NCI-H774 (cell line): ENCODE measurements at places on chromosomes 6 and 20.

DNA sequence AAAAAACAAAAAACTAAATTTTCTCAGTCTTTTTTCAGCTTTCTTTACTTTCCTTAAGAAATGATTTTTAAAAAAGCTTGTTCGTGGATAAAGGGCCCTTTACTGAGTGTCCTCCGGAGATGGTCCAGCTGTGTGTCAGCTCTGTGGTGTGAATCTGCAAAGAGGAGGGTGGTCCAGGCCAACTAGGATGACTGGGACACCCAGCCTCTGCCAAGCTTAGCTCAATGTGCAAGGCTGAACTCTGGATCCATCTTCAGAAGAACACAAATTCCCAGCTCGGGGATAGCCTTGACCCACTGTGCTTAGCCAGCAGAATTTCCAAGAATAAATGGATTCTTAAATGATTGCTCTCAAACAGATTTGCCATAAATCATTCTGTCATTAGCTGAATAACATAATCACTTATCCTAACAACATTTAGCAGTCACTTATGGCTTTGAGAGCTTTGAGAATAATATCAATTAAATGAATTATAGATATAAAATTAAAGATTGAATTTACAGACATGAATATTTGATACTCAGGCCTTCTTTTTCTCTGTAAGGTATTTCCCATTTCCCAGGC lies 14.2 kb upstream of the CALHM5 start:
- DNase-seq: no peak

- DNase-seq: no peak
These were observed 29.5 kb upstream of the MAS1L start for GRCh38 chr6:29517245-29517644.

DNA sequence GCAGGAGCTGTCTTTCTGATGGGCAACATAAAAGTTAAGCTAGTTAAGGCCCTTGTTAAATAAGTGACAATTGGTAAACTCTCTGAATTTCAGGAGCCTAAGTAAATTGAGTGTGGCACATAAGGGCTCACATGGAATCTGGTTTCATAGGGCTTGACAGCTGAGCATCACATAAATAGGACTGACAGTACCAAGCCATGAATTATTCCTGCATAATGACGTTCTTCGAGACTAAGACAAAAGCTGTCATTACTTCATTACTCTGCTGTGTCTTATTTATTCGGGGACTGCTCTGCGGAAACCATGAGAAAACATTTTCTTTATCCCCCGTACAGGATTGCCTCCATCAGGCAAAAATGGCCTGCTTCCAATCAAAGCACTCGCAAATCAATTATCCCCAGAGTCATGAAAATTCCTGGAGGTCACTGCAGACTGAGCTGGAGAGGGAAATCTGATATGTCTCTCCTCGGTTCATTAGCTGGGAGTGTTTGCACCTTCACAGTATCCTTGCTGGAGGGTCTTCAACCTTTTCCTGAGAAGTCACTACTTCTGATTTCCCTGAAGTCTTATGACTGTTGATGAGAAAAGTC lies 311.4 kb downstream of the CDH26 start:
- DNase-seq: no peak

- DNase-seq: peak; percentile 96
These were observed 2.0 kb upstream of the DCDC2 start for GRCh38 chr6:24359640-24360454.

DNA sequence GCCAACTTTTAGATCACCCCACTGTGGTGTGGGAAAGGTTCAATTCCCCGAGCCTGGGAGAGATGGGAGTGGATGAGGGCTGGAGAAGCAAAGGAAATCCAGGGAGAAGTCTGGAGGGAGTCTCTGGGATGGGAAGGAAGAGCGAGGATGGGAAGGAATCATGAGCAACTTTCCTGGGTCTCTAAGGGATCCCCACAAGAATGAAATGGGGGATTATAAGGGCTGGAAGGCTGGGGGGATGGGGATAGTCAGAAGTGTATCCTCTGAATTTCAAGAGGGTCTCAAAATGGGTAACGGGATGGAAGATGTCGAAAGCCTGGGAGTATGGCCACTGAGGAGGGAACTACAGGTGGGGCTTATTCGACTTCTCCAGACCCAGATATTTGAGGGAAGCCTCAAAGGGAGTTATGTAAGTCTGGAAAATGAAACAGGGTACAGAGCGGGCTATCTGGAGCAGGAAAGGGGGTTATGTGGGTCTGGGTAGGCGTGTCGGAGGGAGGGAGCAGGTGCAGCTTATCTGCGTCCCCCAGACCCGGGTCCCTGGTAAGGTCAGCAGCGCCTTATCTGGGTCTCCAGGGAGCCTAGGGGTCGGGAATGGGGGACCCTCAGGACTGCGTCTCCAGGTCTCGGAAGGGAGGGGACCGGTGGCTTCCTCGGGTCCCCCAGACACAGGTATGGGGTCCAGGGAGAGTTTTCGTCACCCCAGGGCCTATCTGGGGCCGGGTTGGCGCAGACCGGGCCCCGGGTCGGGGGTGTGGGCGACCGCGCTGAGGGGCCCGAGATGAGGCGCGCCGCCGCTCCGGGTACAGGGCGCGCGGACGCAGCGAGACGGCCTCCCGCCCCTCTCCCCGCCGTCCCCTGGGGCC lies 550 bp downstream of the PLAGL2 start:
- DNase-seq: no peak

GRCh38 chr20:1883986-1884385 lies 11.2 kb upstream of the SIRPA start:
- DNase-seq: no peak

GRCh38 chr6:142332393-142333098 lies 30.7 kb downstream of the ADGRG6 start:
- no peak for DNase-seq

GRCh38 chr6:15708231-15708630 lies 45.4 kb upstream of the DTNBP1 start:
- DNase-seq: no peak

DNA sequence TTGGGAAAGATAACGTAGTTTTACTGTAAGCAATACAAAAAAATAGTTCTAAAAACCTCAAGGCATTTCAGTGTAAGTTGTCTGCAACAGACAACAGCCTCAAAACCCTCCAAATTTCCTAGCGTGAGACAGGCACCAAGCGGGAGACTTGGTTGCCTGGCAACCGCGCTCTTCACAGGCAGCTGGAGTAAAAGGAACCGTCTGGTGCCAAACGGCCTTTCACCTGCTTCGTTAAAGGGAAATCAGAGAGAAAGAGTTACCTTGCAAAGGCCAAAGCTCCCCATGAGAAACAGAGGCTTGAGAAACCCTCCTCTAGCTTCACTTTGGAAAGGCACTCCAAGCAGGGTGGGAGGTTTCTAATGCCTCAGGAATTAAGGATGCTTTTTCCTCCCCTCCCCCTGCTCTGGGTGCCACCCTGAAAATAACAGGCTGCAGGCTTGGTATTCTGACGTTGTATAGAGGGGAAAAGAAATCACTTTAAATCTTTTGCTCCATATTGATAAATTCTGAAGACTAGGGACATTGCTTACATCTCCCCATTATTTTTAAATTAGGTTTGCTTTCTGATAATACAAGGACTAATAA lies 129.7 kb upstream of the UFL1 start:
- peak; percentile 89 for DNase-seq

GRCh38 chr6:37866590-37867507 lies 47.3 kb downstream of the ZFAND3 start:
- no peak for DNase-seq

DNA sequence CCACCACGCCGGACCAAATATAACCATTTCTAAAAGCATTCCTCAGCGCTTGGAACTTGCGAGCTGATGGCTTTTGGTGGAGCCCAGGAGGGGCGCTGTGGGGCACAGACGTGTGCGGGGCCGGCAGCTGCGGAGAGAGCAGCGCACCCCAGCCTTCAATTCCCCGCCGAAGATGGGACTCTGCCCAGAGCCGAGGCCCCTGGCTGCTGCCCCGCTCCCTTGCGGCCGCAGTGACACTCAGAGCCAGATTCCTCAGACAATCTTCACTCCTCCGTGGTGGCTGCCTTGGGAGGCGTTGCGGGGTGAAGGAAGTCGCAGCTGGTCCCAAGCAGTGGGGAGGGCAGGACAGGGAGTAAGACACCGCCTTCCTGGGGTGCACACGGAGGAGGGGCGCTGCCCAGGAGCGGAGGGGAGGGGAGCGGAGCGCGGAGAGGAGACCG lies 87.7 kb downstream of the TMEM242 start:
- DNase-seq: no peak

- no peak for DNase-seq
These were observed 37.8 kb downstream of the MCUR1 start for GRCh38 chr6:13776602-13777001.

DNA sequence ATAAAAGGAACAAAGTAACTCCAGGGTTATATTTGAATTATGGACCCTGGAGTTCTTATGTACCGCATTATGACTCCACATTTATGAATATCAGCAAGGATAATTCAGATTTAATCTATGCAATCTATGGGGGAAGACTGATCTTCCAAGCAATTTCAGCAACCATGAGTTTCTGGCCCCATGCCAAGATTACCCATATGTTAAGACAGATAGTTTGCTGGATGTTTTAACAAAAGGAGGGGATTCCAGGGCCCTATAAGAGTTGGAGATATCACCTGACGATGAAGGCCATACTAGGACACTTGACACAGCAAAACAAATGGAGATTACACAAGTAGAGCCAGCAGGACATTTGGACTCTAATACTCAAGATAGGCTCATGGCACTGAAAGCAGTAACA lies 45.9 kb upstream of the PLN start:
- DNase-seq: no peak

DNA sequence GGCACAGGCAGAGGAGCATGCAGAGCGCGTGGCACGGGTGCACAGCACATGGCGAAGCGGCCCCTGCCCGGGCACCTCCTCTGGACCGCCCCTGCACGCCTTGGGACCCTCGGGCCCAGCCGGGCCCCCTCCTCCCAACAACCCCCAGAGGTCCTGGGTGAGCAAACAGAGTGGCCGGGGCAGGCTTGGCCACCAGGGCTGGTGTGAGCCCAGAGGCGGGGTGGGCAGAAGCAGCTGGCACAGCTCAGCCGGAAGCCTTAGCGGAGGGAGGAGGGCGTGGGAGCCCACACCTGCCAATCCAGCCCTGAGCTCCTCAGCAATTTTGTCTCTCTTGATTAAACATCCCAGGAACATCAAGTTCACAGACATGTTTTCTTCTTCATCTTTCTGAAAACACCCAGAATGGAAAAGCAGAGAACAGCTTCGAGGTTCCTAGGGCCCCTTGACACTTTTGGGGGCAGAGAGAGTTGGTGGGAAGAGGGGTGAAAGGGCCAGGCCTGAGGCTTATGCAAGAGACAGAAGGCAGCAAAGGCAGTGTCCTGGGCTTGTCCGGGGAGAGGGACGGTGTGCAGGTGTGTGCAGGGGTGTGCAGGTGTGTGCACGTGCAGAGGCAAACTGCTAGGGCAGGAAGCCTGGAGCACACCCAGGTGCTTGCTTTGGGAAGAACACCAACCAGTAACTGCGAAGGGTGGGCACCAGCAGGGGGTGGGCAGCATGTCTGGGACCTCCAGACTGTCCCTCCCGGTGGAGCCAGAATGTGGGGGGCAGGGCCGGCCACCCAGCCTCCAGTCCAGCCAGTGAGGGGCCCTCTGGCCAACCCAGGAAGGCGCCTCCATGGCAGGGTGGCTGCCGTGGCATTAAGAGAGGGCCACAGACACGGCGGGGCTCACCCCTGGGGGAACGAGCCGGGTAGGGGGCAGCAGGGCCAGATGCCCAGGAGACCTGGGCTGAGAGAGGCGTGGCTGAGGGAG lies 4.8 kb downstream of the HRH3 start:
- DNase-seq: no peak

- no peak for DNase-seq
These were observed 79.7 kb upstream of the MYLIP start for GRCh38 chr6:16049168-16049567.

GRCh38 chr20:23079016-23079351 lies 7.1 kb downstream of the CD93 start:
- peak; percentile 65 for DNase-seq

DNA sequence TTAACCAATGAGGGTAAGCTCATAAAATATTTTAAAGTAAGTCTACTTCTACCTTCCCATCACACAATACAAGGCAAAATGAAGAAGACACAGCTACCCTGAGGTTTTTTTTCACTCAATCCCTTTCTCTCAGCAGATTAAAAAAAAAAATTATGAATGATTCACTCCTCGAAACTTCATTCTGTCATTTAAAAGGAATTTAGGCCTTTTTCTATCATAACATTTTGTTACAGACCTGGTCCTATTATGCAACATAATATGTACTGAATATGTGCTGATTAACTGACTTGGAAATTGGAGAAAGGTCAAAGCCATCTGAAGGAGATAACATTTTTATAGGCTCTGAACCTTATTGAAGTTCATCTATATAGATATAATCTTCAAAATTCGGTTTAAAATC lies 45.5 kb downstream of the PRL start:
- DNase-seq: no peak

DNA sequence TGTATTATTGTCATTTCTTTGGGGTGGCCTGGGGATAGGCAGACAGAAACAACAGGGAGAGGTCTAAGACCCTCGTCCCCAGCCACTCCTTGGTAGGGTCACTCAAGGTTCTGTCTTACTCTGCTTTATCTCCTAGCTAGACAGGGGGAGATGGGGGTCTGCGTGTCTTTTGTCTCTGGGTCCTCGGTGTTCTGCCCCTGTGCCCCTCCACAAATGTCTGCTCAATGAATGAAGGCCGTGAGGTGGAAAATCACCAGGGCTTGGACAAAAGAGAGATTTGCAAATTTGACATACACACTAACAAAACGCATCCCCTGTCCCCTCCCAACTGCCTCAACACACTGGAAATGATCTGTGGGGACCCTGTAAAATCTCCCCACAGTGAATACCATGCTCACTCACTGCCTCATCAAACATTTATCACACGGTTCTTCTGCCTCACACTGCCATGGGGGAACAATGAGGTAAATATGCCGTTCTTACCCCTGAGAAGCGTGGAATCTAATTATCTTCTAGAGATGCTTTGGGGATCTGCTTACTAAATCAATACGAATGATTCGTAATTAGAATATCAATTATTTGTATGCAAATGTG lies 13.2 kb upstream of the VAPB start:
- DNase-seq: no peak

- no peak for DNase-seq
These were observed 11.7 kb downstream of the CTCFL start for GRCh38 chr20:57513199-57513598.

- no peak for DNase-seq
These were observed 10.9 kb upstream of the MYB start for GRCh38 chr6:135170238-135170637.

DNA sequence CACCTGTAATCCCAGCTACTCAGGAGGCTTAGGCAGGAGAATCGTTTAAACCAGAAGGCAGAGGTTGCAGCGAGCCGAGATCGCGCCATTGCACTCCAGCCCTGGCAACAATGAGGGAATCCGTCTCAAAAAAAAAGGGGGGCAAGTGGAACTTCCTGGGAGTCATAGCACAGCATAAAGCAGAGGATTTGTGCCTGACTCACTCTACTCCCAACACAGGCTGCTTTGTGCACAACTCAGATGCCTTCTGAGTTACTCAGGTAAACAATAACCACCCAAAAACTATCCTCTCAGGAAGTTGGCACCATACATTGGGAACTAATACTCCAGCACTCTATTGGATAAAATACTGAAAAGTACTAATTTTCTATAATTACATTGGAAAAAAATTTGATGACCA lies 2.5 kb upstream of the TMEM244 start:
- no peak for DNase-seq
